ENCODE measurements at places on chromosomes 12 and 14.

DNA sequence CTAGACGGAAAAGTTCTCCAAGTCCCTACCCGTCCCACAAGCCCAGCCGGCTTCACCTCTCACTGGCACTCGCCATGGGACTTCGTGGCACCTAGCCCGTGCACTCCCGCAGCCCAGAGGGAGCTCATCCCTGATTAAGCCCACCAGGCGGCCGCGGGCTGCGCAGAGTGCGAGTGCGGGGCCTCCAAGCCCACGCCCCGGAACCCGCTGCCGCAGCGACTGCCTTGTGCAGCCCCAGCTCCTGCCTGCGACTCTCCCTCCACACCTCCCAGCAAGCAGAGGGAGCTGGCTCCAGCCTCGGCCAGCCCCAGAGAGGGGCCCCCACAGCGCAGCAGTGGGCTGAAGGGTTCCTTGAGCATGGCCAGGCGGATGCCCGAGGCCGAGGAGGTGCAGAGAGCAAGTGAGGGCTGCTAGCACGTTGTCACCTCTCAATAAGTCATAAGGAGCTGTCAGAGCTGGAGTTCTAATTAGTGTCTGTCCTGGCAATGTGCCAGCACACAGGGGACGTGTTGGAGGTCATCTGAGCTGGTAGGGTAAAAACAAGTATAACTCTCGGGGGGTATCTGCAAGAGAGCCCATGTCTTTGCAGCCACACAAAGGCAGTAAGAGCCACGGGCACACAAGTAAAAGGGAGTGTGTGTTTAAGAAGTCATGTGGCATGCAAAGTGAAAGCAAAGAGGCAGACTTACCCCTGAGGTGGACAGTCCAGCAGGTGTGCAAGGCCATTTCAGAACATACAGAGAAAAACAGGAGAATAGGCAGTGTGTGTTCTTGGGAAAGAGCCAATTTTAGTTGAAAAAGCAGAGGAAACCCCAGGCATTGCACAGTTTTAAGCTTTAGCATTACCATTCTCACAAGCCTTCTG lies 27.1 kb upstream of the TMTC2 start:
- DNase-seq: no peak

- no peak for DNase-seq
These were observed 24.0 kb downstream of the KITLG start for GRCh38 chr12:88556213-88556774.

DNA sequence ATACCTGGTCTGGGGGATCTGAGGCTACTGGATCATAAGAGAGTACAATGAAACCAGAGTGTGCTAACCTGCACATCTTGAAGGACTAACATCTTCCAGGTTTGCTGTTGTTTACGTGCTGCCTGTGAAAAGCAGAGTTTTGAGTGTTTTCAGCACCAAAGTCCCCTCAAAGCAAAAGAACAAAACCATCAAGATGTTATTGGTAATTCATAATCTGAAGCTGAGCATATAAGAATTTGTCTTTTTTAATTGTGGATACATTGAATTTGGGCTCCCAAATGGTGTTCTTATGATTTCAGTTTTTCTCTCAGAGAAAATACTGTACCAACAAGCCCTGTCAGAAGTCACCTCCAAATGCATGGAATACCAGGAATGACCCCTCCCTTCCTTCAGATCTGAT lies 110.2 kb downstream of the BTG1 start:
- DNase-seq: no peak

GRCh38 chr14:20801726-20802125 lies 918 bp downstream of the RNASE1 start:
- DNase-seq: no peak

DNA sequence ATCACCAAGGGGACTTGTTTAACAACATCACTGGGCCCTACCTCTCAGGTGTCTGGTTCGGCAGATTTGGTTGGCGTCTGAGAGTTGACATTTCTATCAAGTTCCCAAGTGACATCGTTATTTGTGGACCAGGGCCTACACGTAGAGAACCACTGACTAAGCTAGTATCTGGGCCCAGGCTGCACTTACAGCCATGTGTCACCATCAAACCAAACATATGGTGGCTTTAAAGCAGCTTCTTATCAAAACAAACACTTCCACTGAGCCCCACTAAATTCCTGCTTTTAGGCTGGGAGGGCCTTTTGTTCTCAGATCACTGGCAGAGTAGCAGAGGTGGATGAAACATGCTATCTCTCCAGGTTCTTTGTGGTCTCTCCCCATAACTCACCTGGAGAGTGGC lies 220.5 kb downstream of the PELI2 start:
- DNase-seq: no peak

DNA sequence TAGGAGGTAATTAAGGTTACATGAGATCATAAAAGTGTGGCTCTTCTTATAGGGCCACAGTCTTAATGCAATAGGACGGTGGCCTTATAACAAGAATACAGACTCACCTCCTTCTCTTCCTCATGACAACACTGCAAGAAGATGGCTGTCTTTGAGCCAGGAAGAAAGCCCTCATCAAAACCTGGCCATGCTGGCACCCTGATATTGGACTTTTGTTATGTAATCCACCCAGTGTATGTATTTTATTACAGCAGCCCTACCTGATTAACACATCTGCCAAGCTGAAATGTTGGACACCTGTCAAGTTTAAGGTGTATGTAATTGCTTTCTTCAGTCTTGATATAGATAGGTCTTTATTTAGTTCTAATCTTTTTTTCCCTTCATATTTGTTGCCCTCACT lies 217.0 kb downstream of the GPHN start:
- no peak for DNase-seq

DNA sequence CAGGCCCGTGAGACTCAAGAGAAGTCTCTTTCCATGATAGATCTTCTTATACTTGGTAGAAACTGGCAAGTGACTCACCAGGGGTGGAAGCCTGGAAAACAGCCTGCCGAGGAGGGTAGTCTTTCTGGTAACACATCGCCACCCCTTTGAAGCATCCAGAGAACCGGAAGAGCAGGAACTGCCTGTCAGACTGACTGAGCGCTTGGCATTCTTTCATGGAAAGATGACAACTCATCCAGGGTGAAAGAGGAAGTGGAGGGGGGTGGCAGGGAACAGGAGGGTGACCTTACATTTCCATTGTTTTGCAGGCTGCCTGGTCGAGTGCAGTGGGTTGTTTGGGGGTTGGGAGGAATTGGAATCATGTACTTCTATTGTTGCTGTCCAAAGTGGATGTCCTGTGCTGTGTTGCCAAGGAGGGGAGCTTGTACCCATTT lies 34.5 kb downstream of the PRKCH start:
- DNase-seq: no peak

DNA sequence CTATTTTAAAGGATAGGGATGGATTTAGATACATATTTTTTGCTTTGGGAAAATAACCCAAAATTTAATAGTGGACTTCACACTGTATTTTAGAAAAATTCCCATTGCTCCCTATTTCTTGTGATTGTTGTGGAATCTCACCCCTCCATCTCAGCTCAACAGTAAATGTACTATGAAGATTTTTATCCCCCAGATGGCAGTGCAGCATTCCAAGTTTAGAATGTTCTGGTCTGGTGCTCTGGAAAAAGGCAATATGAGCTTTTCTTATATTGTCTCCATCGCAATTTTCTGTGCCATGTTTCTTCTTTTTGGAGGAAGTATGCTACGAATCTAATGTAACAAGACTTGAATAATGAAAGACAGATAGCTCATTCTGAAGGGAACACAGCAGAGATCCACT lies 471.7 kb upstream of the SYT1 start:
- peak; percentile 65 for DNase-seq

DNA sequence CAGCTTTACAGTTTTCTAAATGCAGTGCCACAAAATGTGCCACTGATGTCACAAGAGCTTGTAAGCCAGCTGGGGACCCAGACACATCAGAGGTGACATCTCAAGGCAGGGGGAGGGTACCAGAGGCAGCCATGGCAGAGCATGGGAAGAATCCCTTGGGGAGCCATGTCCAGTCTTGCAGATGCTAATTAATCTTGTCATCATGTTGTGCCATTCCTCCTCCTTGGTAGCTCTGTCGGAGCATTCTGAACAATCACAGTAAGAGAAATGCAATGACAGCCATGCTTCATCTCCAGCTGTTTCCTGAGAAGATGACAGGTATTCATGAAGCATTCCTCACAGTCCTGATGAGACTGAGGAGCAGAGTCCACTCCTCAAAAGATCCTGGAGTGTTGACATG lies 287.9 kb downstream of the RPAP3 start:
- DNase-seq: no peak

DNA sequence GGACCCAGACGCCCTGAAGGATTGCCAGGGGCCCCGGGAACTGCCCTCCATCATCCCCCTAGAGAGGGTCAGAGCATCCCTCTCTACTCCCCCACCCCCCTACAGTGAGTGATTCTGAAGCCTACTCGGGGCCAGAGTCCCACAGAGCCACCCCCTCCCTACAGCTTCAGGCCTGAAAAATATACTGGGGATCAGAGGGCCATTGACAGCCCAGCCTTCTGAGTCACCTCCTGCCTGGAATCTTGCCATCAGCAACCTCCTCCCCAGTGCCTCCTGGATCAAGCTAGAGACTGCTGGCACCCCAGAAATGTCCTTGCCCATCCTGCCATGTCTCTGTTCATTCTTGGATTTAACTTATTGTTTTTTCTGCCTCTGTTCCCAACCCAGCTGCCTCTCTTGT lies 21.7 kb upstream of the MIA2 start:
- DNase-seq: peak; percentile 6

- no peak for DNase-seq
These were observed 18.8 kb downstream of the EGLN3 start for GRCh38 chr14:33932033-33932432.

DNA sequence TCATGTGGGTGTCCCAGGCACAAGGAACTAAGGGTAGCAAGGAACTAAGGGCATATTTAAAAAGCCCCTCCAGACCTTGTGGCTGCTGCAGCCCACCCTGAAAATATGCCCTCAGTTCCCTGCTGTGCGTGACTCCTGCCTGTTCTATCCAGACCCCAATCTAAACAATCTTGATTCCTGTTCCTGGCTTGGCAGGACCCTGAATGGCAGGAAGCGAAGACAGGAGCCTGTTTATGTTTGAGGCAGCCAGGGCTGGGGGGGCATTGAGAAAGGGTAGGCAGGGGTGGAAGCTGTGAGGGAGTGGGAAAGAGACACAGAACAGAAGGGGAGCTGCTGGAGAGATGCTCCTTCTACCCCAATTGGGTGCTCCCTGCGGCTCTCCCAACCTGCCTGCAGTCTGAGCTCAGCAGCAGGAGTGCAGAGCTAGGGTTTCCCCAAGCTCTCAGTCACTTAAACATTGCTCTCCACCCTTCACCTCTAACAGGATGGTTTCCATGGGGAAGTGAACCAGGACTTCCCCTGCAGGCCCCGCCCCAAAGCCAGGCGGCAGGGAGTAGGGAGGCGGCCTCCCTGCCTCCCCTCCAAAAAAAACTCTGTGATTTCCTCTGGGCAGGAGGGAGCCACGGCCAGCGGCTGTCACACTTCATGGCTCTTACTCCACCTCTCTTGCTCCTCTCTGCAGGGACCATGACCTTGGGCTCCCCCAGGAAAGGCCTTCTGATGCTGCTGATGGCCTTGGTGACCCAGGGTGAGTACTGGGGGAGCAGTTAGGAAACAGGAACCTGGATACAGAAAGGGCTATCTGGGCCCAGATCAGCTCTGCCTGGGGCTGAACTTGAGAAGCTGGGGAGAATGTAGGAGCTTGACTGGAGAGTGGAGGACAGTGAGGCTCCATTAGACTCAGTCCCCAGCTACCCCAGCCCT lies 4.7 kb downstream of the ACVRL1 start:
- no peak for DNase-seq

DNA sequence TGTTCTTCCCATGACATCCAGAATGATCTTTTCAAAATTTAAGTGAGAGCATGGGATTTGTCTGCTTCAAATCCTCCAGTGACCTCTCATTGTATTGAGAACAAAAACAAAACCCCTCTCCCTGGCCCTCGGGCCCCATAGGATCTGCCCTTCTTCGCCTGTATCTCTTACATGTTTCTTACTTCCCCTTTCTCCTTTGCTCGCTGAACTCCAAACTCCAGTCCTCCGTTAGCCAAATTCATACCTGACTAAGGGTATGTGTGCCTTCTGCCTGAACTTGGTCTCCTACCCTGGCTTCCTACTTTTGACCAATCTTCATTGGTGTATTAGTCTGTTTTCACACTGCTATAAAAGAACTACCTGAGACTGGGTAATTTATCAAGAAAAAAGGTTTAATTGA lies 13.2 kb upstream of the TSPAN11 start:
- no peak for DNase-seq

GRCh38 chr12:49093792-49094159 lies 825 bp downstream of the DHH start:
- DNase-seq: no peak

DNA sequence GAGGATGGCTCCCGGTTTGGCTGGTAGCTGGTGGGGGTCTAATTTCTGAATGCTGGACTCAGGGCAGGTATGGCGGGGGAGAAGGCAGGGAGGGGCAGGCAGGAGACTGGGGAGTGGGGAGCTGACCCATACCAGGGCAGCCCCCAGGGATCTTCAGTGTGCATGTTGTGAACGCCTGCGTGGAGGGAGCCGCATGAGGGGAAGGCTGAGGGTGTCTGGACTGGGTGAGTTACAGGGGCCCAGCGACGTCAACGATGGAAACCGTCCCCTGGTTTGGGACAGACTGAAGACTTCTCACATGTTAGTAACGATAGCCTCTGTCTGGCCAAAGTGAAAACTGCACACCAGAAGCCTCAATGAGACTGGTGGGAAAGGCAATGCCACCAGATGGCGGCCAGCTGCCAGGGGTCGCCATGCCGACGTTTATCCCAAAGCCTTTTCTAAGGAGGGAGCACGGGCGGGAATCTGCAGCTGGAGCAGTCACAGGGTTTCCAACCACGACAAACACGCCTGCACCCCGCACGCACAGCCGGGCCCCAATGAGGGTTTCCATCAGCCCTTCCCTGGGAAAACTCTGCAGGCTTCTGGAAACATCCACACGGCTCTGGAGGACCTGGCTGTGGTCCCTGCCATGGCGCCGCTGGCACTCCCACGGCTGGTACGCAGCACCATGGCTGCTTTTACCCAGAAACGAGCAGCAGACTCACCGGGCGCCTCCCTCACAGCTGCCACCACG lies 14.0 kb downstream of the PGAM5 start:
- no peak for DNase-seq

DNA sequence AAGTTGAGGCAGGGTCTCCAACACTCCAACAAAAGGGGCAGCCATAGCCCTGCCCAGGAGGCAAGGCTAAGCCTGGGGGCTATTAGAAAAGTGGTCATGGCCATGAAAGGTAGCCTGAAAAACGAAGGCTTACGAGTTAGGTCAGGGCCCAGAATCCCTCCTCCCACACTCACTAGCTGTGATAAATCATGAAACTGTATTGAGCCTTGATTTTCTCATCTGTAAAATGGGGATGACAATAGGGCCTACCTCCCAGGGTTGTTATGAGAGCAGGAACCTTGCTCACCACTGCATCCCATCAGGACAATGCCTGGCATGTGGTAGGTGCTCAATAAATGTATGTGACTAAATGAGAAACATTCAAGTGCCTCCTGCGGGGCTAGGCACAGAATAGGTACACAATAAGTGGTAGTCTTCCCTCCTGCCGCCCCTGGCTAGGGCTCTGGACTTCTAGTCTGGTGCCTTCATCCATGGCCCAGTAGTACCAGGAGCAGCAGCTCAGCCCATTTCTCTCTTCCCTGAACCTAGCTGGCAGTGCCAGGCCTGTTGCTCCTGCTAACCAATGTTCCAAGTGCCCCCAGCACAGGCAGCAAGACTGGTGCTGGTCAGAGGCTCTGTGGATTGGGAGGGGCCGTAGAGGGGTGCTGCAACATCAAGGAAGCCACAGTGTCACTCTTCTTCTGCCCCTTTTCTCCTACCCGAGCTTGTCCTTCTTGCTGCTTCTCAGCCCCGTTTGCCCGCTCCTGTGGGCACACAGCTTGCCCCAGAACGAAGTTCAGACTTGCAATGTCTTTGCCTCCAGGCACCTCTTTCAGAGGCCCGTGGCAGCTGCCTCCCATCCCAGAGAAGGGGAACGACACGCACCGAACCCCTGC lies 7.8 kb downstream of the PGF start:
- no peak for DNase-seq

- no peak for DNase-seq
These were observed 479.7 kb downstream of the FSCB start for GRCh38 chr14:44027397-44027796.

All from HCEC 1CT (cell line).